ENCODE measurements at places on chromosomes 7 and 10. TPM values are rescaled to one million over a fixed set of nuclear protein-coding genes. Genes with fewer than 3 reads are reported as not detected.

HOXA7 gene
- total RNA-seq, result 1.5 TPM

LBX1 gene
- not detected for total RNA-seq

SEMA4G gene
- 1.8 TPM for total RNA-seq

NKX1-2 gene
- not detected for total RNA-seq

LRRD1 gene
- under 0.01 TPM for total RNA-seq

RNF133 gene
- 0.32 TPM for total RNA-seq

NOLC1 gene
- 35.6 TPM for total RNA-seq

PIK3AP1 gene
- 0.13 TPM for total RNA-seq

CYP3A4 gene
- total RNA-seq, result not detected

GRID2IP gene
- total RNA-seq, result not detected

CYP2C8 gene
- total RNA-seq, result not detected

UPK3B gene
- total RNA-seq, result not detected

NAT16 gene
- not detected for total RNA-seq

SUMF2 gene
- 125 TPM for total RNA-seq

SERPINE1 gene
- 270 TPM for total RNA-seq

TFR2 gene
- 0.57 TPM for total RNA-seq

CDHR1 gene
- total RNA-seq, result 0.13 TPM

FAM25A gene
- not detected for total RNA-seq

WNT2 gene
- total RNA-seq, result not detected

CROT gene
- total RNA-seq, result 4.0 TPM

ADGRA1 gene
- total RNA-seq, result under 0.01 TPM

CHAT gene
- not detected for total RNA-seq

AS3MT gene
- total RNA-seq, result 1.1 TPM

PPP1R9A gene
- total RNA-seq, result 15.9 TPM

PNLIP gene
- total RNA-seq, result not detected

RPEL1 gene
- total RNA-seq, result not detected

ITIH5 gene
- total RNA-seq, result 1.8 TPM

GDF10 gene
- total RNA-seq, result not detected

CACNA2D1 gene
- 12.8 TPM for total RNA-seq

CALHM1 gene
- total RNA-seq, result not detected

HOXA13 gene
- not detected for total RNA-seq

PNLIPRP2 gene
- total RNA-seq, result not detected

TOMM7 gene
- total RNA-seq, result 94.7 TPM

ATRNL1 gene
- not detected for total RNA-seq

MMP21 gene
- not detected for total RNA-seq

Data from bladder microvascular endothelial cell (primary cell).